Glutamatergic neuron (in vitro differentiated cells): ENCODE measurements at places on chromosomes 3 and 15. TPM values are rescaled to one million over a fixed set of nuclear protein-coding genes. Genes with fewer than 3 reads are reported as not detected.

Gene SCG5
- total RNA-seq = 46.0 TPM

- H3K27me3 ChIP-seq = peaks cover 2% of the 10 kb centered on the region
- H3K4me3 ChIP-seq = peak overlapping the region; percentile 25
- H3K27ac ChIP-seq = no peak overlapping the region
Measured at GRCh38 chr3:47260605-47261004, 22.0 kb downstream of the KIF9 start.

Gene SOX14
- total RNA-seq = not detected

- H3K27ac ChIP-seq = no peak overlapping the region
- H3K27me3 ChIP-seq = no peaks in the 10 kb centered on the region
- no peak overlapping the region for H3K4me3 ChIP-seq
- no peaks in the 10 kb centered on the region for H3K36me3 ChIP-seq
- DNase-seq = no peak
- peaks cover 3% of the 10 kb centered on the region for H3K4me1 ChIP-seq
Measured at GRCh38 chr3:66922058-66922457, 76.0 kb upstream of the KBTBD8 start.

GRCh38 chr3:50599716-50600118 is 11.9 kb downstream of the CISH start:
- H3K4me3 ChIP-seq = no peak overlapping the region
- no peak overlapping the region for H3K27ac ChIP-seq
- DNase-seq = no peak
- peaks cover 2% of the 10 kb centered on the region for H3K27me3 ChIP-seq
- no peaks in the 10 kb centered on the region for H3K36me3 ChIP-seq

GRCh38 chr3:122415104-122415744 is 638 bp downstream of the WDR5B start:
- H3K27me3 ChIP-seq = peaks cover 8% of the 10 kb centered on the region
- H3K27ac ChIP-seq = peak overlapping the region; percentile 49
- peak overlapping the region; percentile 97 for H3K4me3 ChIP-seq
- H3K4me1 ChIP-seq = peaks cover 7% of the 10 kb centered on the region

- H3K27ac ChIP-seq = no peak overlapping the region
- H3K4me3 ChIP-seq = no peak overlapping the region
- DNase-seq = no peak
Measured at GRCh38 chr3:122612696-122613095, 35.2 kb downstream of the PARP15 start.

DNA sequence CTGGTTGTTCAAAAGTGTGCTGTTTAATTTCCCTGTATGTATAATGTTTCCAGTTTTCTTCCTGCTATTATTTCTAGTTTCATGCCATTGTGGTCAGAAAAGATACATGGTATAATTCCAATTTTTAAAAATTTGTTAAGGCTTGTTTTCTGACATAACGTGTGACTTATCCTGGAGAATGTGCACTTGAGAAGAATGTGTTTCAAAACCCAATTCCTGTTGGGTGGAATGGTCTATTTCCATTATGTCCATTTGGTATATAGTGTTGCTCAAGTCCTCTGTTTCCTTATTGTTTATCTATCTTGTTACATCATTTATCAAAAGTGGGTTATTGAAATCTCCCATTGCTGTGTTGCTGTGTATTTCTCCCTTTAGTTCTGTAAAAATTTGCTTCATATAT is 215.4 kb downstream of the GREM1 start:
- H3K4me1 ChIP-seq = no peaks in the 10 kb centered on the region
- no peak overlapping the region for H3K27ac ChIP-seq
- H3K36me3 ChIP-seq = peaks cover 16% of the 10 kb centered on the region
- no peak overlapping the region for H3K4me3 ChIP-seq
- no peak for DNase-seq

Gene GOLGA8N
- total RNA-seq = not detected
